ENCODE measurements at places on chromosomes 13 and 19. TPM values are rescaled to one million over a fixed set of nuclear protein-coding genes. Genes with fewer than 3 reads are reported as not detected.

PROZ gene
- total RNA-seq = not detected

ZNF441 gene
- total RNA-seq = 3.8 TPM

CEACAM20 gene
- not detected for total RNA-seq

FGF21 gene
- total RNA-seq = not detected

PSPN gene
- total RNA-seq = 0.75 TPM

ZNF382 gene
- 19.1 TPM for total RNA-seq

GRCh38 chr13:102405499-102406100, 3.8 kb upstream of the FGF14 start:
- no peak for DNase-seq

- no peak for DNase-seq
These were observed at the start of gene SULT2A1 for GRCh38 chr19:47886010-47886559. SULT2A1 (minus strand) TSS chr19:47886315; CDS start chr19:47886257, 58 bp downstream.

- DNase-seq = no peak
These were observed 97.9 kb upstream of the RNF113B start for GRCh38 chr13:98274921-98275487.

DNA sequence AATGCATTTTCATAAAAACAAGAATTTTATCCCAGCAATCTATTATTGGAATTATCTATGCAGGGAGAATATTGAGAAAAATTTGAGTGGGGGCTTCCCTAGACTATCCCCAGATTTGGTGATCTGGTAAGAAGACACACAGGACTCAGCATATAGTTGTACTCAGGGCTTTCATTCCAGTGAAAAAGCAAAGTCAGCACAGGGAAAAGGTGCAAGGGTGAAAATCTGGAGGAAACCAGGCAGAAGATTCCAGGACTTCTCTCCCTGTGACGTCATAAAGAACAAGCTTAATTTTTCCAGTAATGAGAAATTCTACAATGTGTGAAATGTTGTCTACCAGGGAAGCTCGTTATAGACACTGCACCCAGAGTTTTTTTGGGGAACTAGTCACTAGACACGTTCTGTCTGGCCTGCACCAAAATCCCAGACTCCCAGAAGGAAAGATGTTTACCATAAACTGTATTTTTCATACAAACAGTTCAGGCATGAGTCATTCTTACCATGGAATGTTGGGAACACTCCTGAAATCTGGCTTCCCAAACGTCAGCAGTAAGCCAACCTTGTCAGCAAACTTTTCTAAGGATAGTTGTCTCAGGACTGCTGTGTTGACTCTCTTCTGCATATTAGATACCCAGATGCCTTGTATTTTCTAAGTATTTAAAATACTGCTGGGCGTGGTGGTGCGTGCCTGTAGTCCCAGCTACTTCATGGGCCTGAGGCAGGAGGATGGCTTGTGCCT, 107.4 kb downstream of the DNAJC3 start:
- DNase-seq = no peak

- DNase-seq = no peak
These were observed 25.5 kb upstream of the ZNF562 start for GRCh38 chr19:9700229-9700981.

Data from Right ventricle myocardium superior (tissue), 1 donor.